ENCODE measurements at places on chromosomes 2 and 18.
A peak's percentile ranks its signal among the peaks of the same experiment; 100 is the strongest.

GRCh38 chr18:58991167-58991798 is 126.6 kb downstream of the ZNF532 start:
- no peak for DNase-seq

GRCh38 chr2:230735884-230736283 is 23.2 kb downstream of the CAB39 start:
- no peak for DNase-seq

DNA sequence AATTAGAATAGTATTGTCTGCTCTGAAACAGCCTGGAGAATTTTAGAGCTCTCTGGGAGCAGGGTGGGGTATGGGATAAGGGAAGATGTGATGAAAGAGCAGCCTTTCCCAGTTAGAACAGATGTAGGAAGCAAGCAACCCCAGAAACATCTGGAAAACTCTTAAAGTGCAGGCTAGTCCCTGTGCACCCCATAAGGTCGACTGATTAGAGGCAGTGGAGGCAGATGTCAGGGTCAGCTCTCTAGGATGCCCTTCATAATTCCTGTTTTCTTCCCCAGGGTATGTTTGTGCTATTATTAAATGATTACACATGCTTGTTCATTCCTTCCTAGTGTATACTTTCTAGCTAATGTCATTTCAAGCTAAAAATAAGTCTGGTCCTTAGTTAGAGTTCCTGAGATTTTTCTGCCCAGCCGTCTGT is 41.7 kb downstream of the PTPRM start:
- DNase-seq = no peak

GRCh38 chr18:75075016-75075305 is 134.0 kb downstream of the PTGR3 start:
- no peak for DNase-seq

DNA sequence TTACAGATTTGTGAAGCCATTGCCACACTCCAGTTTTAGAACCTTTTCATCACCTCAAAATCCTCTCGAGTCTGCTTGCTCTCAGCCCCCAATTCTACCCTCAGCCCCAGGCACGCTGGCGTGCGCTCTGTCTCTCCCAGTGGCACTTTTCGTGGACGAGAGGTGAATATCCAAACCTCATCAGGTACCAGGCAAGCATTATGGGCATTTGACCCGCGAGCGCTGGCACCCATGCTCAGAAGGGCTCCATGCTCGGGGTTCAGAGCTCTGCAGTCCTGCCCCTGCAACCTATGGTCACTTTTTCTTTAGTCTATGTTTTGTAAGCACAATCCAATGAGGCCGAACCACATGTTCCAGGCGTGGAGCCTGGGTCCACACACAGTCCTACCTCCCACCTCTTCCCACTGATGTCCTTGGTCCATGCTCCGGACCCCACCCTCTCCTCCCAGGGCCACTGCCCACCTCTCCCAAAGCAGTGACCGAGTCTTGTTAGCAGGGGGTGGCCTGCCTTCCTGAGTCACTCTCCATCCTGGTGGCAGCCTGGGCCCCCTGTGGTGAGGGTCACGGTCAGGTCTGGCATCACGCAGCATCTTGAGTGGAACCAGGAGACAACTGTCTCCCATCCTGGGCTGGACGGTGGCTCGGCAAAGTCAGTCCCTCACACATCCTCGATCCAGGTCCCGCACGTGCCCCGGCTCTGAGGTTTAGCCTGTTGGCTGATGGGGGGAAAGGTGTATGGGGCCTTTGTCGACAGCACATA is 256.9 kb downstream of the NDUFA10 start:
- no peak for DNase-seq

DNA sequence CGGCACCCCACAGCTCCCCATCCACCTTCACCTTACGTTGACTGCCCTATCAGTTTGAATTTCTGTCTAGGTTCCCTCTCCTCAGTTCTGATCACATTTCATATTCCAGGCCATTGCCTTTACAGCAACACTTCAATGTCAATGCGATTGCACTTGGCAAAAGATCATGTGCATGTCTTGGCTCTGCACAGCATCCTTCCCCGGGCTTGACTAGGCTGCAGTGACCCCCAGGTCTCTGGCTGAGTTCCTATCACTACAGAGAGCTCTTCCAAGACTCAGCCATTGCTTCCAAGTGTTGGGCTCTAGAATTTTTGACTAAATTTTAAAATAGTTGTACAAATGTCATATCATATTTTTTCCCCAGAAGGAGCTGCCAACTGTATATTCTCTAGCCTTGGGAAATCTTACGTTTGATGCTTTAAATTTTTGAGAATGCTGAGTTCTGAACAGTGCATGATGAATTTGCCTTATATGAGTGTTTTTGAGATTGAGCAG is 103.8 kb upstream of the NEDD4L start:
- no peak for DNase-seq

DNA sequence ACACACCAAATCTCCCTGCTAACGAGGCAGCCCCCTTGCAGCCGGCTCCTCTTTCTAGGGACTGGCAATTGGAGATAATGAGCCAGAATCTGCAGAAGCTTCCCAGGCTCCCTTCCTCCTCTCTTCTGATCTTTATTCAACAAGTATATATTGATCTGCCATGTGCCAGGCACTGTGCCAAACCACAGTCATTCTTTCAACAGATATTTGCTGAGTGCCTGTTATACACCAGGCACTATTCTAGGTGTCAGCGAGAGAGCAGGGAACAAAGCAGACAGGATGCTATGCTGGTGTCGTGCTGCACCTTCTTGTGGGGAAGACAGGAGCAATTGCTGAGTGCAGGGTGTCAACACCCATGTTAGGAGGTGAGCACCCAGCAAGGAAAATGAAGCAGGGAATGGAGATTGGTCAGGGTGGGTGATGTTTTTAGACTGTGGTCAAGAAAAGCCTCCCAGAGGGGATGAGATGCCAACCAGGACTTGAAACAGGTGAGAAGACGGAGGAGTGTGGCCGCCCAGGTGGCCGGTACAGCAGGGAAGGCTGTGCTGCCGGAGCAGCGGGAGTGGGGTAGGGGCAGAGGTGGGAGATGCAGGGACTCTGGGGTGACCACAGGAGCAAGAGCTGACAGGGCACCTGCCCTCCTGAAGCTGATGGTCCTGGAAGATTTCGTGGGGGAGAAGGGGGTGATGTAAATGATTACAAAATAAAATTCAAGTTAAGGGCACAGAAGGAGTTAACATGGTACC is 307.6 kb upstream of the RAB12 start:
- no peak for DNase-seq

GRCh38 chr18:2856547-2857170 is 9.9 kb downstream of the EMILIN2 start:
- DNase-seq = no peak

DNA sequence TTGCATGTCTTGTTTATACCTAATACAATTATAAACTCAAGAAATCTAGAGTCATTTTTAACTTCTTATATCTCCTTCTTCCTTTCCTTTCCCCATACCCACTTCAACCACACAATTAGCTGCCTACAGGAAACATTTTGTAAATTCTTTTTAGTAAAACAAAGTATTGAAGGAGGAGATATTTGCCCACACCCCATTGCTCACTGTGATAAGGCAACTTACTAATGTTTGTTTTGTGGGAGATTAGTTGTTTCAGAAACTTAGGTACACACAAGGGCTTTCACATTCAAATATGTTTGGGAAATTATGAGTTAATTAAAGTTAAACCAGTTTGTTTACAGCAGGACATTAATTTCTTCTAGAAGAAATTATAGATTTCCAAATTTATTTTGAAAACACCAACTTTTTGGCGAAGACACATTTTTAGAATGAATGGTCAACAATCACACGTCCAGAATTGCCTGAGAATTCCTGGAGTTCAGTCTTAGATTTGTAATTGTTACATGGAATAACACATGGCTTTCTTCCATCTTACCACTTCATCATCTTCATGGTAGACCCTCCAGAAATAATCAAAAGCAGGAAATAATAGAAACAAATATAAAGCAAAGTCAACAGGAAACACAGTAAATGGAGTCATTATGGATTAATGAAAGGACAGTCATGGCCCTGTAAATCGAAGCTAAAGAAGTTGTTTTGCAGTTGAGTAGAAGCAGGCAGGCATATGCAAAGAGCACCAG is 62.5 kb upstream of the RAB27B start:
- no peak for DNase-seq

DNA sequence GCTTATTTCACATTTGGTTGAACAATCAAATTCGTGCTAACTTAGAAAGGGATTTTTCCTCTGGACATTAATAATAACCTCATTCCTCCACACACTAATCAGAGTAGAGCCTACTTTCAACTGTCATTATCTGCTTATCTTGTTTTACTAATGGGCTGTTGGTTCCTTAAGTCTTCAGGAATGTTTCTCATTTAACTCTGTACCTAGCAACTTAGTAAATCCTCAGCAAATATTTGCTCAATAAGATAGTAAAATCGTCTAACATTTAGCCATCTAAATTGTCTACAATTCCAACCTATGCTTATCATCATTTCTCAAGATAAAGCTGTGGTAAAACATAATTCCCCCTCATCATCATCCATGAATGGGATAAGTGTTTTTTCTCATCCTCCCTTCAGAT is 98.1 kb downstream of the CDH2 start:
- no peak for DNase-seq

- DNase-seq = no peak
Observed at GRCh38 chr2:36376319-36376765, 20.8 kb downstream of the CRIM1 start.

DNA sequence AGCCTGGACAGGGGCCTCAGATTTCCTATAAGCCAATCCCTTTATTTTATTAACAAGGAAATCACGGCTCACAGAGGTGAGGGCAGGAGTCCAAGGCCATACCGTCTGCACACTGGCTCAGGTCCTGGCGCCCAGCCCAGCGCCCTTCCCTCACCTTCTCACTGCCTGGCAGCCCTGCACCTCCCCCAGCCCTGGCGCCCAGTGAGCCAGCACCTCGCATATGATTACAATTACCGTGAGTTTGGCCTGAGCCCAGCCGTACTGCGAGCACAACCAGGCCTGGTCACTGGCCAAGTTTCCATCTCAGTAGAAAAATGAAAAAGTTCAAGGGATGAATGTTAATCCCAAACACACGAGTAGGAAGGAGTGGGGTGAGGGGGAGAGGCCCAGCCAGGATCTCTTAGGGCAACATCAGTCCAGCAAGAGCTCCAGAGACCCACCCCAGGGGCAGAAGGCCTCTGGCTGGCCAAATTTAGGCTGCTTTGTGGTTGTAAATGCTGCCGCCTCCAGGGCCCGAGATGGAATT is 68.4 kb downstream of the MCFD2 start:
- no peak for DNase-seq

DNA sequence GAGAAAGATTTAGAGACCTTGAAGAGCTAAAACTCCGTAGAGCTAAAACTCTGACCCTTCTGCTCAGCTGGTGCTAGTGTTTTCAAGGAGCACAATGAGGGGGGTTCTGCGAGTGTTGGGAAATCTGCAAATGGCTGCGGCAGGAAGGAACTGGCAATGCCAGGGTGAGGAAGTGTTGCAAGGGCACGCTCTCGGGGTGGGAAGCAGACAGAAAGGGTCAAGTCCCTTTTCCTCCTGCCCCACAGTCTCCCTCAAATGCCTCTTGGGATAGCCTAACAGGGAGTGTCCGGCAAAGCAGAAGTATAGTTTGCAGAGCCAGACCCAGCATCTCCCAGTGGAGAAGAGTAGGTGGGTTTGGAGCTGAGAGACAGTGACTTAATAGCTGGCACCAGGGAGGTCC is 60.5 kb downstream of the NCAPH start:
- no peak for DNase-seq

GRCh38 chr2:209269024-209269423 is 154.8 kb upstream of the MAP2 start:
- no peak for DNase-seq

DNA sequence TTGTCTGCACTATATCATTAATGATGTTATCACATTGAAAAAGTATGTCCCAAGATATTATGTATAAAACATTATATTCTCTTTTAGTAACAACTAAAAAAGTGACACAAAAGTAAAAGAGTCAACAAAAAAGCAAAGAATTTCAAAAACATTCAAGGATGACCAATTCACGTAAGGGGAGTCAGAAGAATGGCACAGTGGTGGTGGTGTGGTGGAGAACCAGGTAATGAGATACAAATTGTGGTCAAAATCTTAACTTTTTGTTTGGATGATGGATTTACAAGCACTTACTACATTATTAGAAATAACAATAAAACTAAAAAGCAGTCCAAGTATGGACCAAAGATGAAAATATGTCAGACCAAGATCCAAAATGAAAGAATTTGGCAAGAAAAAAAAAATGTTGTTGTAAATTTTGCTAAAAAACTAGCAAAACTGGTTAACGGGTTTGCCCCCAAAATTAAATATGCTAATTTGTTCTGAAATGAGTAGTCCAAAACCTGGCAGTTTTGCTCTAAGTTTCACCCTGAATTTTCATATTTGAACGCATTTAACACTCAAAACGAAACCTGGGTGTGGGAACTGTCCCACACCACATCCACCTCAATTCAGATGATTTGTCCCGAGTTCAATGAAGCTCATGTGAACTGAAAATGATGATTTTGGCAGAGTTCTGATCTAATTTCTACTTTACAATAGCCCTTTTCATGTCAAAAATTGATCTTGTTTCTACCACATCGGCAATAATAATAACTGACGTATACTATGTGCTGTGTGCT is 135.8 kb downstream of the IKZF2 start:
- peak; percentile 1 for DNase-seq

- DNase-seq = no peak
Observed at GRCh38 chr2:234913208-234913626, 38.6 kb upstream of the SH3BP4 start.

DNA sequence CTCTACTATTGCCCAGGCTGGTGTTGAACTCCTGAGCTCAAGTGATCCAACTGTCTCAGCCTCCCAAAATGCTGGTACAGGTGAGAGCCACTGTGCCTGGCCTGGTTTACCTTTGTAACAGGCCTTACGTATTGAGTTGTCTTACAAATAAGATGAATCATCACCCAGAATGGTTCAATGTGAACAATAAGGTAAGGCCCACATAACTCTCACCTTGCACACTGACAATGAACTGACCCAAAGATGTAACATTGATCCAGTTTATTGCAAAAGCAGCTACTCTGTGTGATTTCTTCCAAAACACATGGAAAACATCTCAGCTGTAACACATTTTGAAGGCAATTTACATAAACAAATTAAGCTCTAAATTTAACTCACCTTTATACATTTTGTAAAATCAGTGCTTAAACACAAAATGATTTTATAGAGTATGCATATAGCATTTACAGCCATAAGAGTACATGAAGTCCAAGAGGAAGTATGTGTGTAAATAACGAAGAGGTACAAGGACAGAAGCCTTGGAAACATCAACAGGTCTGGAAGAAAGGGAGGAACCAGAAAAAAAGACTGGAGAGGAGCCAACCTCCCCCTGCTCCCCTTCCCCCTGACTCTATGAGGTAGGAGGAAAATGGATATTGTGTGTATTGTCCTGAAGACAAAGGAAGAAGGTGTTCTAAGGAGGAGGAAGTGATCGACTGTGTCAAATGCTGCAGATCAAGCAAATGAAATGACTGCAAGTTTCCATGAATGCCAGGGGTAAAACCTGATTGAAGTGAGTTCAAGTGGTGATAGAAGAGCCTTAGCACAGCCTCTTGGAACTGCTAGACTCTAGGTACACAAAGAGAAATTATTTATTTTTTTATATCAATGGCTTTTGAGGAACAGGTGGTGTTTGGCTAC is 5.6 kb upstream of the WDFY1 start:
- no peak for DNase-seq

GRCh38 chr2:14074691-14075090 is 557.8 kb upstream of the LRATD1 start:
- DNase-seq = no peak
